ENCODE measurements at places on chromosomes 3 and 15.

GRCh38 chr3:39754549-39754948 lies 54.9 kb upstream of the MYRIP start:
- no peak for DNase-seq

- peak; percentile 19 for DNase-seq
Observed at GRCh38 chr15:52039925-52040781, 21.1 kb downstream of the MAPK6 start.

DNA sequence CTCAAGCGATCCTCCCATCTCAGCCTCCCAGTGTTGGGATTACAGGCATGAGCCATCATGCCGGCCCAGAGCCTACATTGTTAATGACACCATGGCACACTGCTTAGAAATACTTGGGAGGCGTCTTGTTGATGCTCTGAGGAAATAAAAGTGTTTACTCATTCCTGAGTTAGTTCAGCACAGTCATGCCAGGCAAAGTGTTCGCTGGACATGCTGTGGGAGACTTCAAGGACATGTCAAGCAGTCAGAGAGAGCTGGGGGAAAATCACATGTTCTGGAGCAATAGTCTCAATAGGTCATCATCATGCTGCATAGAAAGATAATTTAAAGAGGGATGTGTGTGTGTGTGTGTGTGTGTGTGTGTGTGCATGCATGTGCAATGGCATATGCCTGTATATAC lies 37.5 kb downstream of the TTC23 start:
- DNase-seq, result no peak

- DNase-seq, result no peak
Observed at GRCh38 chr15:66505430-66505811, 295 bp downstream of the ZWILCH start.

Measured in frontal cortex (tissue), 4 donors.